NCI-H1092 (cell line): ENCODE measurements at places on chromosomes 5 and 9.
A peak's percentile ranks its signal among the peaks of the same experiment; 100 is the strongest.

- DNase-seq, result no peak
Observed at GRCh38 chr5:84816746-84817547, 432.3 kb upstream of the EDIL3 start.

DNA sequence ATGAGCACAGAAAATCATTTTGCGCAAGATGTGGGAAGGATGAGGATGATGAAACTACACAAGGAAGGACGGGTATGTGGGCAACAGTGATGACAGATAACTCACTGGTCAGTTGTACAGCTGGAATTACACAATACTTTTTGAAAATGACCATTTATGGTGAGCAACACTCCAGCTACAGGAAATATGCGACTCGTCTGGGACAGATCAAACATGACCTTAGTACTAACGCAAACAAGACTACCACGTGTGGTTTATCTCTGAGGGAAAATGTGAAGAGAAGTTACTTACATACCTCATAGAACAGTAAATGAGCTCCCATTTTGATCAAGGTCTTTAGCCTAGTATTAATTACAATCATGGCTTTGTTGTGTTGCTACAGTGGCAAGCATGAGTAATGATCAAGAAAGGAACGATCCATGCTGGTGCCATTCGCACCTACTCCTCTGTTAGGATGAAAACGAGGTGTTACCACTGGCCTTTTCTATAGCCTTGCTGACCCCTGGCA lies 456.9 kb downstream of the BNC2 start:
- no peak for DNase-seq

DNA sequence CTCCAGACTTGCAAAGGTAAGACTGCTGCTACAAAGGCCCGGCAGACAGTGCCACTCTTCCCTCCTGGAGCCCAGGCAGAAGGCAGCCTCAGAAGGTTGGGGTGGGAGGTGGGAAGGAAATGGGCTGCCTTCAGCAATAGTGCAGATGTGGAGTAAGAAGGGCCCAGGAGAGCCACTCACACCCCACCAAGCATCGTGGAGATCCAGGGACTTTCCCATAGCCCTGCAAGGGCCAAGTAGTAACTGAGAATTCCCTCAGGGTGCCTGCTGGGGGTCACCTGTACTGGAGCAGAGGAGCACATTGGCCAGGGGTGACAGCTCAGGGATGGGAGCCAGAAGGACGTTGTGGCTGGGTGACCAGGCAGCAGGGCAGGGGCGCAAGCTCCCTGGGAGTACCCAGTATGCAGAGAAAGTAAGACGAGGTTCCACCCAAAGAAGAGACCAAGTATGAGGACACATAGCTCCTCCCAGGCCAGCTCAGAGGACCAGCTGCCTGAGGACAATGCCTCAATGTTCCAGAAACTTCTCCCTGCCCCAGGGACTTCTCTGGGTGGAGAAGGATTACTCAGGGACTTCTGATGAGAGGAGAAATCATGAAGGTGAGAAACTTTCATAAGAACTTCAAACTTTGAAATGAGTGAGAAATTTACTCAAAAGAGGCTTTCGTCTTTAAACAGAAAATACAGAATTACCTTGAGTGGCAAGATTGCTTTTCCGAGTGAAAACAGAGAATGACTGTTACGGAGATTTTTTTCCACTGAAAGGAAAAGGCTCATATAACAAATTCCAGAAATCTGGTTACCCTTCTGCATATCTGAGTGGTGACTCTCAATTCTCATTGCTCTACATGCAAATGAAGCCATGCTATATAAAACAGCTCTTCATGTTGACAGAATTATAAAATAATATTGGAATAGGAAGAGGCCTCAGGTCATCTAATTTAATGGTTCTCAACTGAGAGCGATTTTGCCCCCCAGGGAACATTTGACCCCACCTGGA lies 87.9 kb upstream of the TRIO start:
- no peak for DNase-seq

DNA sequence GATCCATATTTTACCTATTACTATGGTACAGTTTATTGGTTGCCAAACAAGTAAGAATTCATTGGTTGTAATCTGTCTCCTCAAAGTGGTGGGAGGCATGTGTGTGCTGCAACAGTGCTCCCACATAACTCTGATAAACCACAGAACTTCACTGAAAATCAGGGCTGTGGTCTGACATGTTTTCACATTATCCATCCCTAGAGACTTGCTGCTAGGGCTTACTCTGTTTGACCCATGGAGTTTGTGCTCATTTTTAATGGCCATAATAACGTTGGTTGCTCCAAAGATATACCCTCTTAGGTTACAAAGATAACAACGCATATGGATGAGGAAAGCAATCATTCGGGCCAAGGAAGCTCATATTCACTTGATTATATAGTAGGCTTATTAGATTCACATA lies 37.0 kb downstream of the HACD4 start:
- no peak for DNase-seq

DNA sequence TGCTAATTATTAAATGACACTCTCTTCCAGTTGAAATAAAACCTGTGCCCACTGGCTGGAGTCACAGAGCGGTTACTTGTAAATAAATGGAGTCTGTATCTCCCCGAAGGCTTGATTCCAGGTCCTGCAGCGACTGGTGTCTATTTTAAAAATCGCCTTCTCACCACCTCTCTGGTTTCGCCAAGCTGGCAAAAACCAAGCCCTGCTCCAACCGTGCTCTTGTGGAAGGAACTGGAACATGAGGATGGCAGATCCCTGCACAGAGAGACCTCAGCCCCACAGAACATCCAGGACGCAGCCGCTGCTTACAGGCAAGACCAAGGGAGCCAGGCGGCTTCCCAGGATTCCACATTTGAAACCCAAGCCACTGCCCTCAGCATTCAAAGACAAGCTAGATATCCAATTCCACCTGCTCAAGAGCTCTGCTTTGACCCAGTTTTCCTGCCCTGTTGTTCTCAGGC lies 15.0 kb downstream of the SEMA4D start:
- DNase-seq, result no peak

DNA sequence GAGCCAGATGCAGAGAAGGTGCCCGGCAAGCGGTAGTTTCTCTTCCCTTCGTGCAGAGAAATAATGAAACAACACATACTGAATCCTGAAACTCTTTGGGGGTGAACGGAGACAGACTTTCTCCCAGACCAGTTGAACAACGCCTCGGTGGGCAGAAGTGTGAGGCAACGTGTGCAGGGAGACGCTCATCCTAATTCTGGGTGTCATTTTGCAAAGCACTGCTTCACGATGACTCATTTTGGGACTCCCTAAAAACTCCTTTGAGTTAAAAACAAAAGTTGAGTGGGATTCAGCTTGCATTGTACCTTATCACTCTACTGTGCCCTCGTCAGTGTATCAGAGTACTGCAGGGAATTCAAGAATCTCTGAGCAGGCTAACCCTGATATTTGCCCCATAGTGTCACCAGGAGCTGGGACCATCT lies 3.5 kb upstream of the NEK6 start:
- DNase-seq, result no peak

GRCh38 chr5:159827861-159828260 lies 88.4 kb upstream of the ADRA1B start:
- DNase-seq, result no peak

- no peak for DNase-seq
Observed at GRCh38 chr5:150600616-150601490, 39.6 kb upstream of the SYNPO start.

- no peak for DNase-seq
Observed at GRCh38 chr9:18920141-18921084, 112.6 kb downstream of the SAXO1 start.

GRCh38 chr5:125455041-125455440 lies 708.6 kb upstream of the ZNF608 start:
- no peak for DNase-seq

DNA sequence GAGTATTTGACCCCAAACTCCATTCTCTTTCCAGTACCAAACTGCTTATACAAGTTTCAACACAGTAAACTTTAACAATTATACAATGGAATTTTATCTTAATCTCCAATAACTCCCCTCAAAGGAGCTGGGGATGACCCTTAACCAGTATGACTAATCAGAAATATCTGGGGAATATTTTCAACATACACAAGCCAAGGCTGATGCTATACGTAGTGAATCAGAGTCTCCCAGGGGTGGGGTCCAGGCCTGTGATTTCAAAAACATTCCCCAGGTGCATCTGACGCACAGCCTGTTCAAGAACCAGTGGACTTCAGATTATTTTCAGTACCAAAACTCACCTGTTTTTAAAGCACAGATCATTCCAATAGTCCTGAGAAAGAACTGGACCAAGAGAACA lies 11.8 kb upstream of the SEMA5A start:
- DNase-seq, result no peak

- DNase-seq, result no peak
Observed at GRCh38 chr5:149645236-149645635, 63.9 kb downstream of the ARHGEF37 start.

- DNase-seq, result no peak
Observed at GRCh38 chr5:99089822-99090549, 161.2 kb upstream of the CHD1 start.

- no peak for DNase-seq
Observed at GRCh38 chr9:131478421-131478868, 24.3 kb upstream of the POMT1 start.

DNA sequence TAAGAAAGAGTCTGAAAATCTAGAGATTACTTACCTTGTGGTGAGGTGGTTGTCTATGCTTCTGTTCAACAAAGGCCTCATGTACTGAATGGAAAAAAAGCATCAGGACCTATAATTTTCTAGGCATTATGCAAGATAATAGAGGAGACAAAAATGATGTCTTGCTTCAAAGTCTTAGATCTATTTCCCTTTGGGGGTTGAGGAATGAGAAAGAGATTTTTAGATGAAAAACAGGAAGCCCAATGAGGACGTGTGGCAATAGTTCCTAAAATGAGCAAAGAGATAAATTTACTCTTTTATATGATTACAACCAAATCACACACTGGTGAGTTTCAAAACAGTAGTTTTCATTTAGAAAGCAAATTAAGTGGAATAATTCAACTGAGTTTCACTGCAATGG lies 99.5 kb downstream of the GHR start:
- DNase-seq, result no peak

DNA sequence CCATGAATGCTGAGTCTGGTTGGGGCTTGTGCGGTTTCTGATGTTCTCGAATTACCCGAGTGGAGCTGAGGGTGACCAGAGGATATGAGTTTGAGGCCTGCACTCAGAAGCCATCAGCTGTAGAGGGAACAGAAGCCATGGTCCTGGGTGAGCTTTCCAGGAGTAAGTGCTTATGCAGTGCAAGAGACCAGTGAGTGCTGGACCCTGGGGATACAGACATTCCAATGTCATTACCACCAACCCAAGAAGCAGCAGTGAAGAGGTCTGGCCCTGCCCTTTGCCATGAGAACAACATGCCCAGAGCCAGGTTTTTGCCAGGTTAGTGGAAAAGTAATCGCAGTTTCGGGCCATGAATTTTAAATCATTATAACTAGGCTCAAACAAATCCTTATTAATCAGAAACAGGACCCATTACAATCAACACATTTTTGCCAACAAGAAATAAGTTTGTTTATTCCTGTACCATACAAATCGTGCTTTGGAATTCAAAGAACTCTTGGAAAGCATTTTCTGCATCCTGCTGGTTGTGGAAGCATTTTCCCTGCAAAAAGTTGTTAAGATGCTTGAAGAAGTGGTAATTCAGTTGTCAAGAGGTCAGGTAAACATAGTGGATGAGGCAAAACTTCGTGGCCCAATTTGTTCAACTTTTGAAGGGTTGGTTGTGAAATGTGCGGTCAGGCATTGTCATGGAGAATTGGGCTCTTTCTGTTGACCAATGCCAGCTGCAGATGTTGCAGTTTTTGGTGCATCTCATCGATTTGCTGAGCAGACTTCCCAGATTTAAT lies 154.6 kb downstream of the SYK start:
- DNase-seq, result no peak

DNA sequence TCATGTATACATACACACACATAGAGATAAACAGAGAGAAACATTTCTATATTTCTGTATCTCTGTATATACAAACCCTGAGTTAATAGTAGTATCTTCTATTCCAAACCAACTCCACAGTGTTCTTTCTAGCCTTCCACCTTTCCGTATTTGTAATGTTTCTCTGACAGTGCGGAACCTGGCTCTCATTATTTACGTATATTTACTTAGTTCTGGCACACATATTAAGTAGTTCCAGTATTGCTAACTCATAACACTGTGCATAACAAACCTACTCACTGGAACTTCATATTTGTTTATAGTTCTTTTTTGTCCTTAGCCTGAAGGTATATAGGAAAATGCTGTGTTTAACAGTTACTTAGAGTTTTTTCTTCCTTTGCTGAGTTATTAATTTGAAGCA lies 6.5 kb downstream of the OGN start:
- DNase-seq, result no peak

DNA sequence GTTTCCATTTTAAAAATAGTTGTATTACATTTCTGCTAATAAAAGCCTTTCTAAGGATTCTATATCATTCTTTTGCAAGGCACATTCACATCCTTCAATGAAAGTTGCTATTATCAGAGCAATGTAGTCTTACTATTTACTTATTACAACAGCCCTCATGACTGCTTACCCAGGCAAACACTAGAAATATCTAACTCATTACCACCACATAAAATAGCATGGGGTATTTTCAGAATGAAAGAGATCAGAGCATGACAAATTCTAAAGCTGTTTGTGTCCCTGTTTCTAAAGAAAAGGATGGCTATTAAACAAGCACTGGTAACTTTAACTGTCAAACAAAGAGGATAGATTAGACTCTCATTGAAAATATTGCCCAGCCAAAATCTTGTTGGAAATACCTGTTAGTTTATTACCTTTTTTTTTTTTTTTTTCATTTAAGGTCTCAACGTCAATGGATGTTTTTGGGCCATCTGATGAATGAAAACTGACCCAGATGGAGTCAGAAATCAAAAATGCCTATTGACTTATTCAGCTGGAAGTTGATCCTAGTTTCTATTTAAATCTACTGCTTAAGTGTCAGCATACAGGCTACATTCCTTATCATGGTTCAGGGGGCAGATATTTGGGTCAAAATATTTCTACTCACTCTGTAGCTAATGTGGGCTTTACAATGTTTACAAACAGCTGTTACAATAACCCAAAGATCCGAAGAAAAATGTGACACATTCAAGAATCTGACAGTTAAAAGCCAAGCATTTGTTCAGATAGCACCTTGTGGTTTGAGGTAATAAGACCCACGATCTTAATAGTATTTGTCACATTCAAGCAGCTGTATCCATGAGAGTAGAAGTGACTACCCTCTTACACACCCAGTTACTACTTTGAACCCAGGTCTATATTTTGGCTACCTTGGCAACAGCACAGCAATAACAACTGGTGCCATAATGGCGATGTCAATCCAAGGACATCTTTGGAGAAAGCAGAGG lies 554.8 kb upstream of the MEF2C start:
- no peak for DNase-seq

GRCh38 chr5:132422720-132423437 lies 53.4 kb downstream of the SLC22A5 start:
- no peak for DNase-seq

- DNase-seq, result peak; percentile 37
Observed at GRCh38 chr9:118522093-118523028, 818.2 kb downstream of the TLR4 start.
